Activated CD8-positive, alpha-beta memory T cell treated with anti-CD3 and anti-CD28 coated beads for 1 hour (primary cell): ENCODE measurements at places on chromosomes 3 and 15.

DNA sequence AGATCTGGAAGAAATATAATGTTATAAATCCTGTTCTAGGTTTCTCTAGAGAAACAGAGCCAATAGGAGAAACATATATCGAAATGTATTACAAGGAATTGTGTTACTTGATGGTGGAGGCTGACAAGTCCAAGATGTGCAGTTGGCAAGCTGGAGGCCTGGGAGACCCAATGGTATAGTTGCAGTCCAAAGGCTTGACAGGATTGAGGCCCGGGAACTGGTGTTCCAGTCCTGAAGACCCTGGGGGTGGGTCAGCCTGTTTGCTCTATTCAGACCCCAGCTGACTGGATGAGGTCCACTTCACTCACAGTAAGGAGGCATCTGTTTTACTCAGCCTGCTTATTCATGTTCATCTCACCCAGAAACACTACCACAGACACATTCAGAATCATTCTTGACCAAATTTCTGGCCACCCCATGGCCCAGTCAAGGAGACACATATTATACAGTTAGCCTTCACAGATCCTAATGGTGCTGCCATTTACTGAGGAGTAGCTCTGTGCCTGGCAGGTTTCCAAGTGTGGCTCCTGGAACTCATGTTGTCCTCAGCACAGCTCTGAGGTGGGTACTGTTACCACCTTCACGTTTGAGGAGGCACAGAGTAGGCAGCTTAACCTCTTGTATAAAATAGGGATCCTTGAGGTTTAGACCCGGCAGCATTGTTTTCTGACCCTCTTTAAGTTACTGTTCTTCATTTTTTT, 3.7 kb downstream of the TRAK1 start:
- DNase-seq, result no peak

- no peak for DNase-seq
These were observed 811.4 kb downstream of the NAALADL2 start for GRCh38 chr3:175670557-175670956.

DNA sequence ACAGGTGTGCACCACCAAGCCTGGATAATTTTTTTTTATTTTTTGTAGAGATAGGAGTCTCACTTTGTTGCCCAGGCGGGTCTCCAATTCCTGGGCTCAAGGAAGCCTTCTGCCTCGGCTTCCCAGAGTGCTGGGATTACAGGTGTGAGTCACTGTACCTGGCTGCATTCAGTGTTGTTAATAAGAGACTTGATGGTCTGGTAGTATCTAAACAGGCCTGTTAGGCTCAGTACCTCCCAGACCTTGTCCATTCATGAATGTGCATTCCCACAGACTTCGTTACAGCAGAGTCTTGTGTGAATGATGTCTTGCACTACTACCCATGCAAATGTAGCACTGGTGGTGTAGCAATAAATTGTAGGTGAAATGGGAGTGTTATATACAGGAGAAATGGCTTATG, 17.7 kb downstream of the CMTM8 start:
- no peak for DNase-seq

GRCh38 chr15:39192351-39192750, 388.5 kb upstream of the THBS1 start:
- DNase-seq, result no peak

DNA sequence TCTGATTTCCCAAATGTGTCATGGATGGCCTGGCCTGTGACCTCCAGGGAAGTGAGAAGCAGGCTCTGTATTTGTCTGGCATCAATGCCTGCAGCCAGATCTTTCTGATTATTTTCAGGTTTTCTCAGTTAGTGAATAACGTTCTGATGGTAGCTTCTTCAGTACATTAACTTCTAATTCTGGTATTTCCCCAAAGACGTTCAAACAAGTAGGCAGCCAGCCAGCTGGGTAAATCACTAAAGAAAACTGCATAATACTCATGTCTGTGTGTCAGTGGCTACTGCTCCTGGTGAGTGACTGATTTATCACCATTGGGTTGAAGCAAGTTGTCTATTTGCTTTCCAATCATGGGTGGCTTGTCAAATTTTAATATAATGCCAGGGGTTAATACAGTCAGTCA, 162.6 kb upstream of the PFN2 start:
- no peak for DNase-seq
